ENCODE measurements at places on chromosomes 6 and 20.

GRCh38 chr6:111846492-111847409 is 26.5 kb downstream of the FYN start:
- DNase-seq = no peak

DNA sequence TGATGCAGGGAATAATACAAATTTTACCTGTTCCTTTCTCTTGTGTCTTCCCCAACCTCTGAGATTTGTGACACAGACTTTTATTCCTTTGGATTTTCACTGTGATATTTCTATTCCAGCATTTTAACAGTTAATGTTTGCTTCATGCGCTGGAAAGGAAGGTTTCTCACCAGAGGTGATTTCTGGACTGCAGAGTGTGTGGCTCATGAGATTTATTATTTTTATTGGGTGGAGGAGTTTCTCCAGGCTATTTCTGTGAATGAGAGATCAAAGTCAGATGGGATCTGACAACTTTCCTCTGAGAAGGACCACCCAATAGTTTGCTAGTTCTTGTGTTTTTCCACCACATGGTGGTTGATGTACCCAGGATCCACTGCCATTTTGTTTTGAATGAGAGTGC is 377.5 kb downstream of the CDKAL1 start:
- DNase-seq = no peak

GRCh38 chr6:41288754-41289129 is 2.3 kb upstream of the TREM1 start:
- DNase-seq = no peak

DNA sequence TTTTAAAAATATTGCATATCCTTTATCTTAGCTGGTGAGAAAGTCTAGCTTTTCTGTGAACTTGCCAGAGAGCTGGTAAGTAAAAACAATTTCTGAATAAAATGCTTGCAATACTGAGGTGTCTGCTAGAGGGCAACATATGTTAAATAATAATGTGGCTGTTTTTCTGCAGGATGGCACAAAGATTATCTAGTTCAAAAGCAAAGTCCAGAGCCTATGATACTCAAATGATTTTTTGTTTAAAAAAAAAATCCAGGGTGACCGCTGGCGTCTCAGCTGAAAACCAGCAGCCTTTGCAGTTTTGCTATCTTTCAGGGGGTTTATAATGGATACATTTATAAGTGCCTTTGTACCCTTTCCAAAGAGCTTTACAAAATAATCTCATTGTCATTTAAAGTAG is 194.9 kb downstream of the PHACTR1 start:
- DNase-seq = no peak

DNA sequence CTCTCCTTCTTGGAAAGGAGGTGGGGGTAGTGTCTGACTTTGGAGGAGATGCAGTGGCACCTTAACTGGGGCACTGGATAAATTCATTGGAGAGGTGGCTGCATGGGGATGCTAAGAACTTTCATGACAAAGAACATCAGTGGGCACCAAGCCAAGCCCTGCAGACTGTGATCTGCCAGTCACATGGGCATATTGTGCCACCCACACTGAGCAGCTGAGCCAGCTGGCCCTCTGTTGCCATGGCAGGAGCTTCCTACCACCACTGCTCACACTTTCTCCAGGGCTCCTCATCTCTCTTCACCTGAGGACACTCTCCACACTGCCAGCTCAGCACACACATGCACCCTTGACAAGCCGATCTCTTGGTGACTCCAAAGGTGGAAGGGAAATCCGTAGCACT is 715.6 kb downstream of the QKI start:
- DNase-seq = no peak

GRCh38 chr20:35106827-35107380 is 14.3 kb upstream of the TRPC4AP start:
- no peak for DNase-seq

Data from stimulated activated CD4-positive, alpha-beta T cell treated with anti-CD3 and anti-CD28 coated beads, Interleukin-1b, Interleukin-23, amount 100 ng/mL, for 1 hour (primary cell).